ENCODE measurements at places on chromosomes 5 and 9.

DNA sequence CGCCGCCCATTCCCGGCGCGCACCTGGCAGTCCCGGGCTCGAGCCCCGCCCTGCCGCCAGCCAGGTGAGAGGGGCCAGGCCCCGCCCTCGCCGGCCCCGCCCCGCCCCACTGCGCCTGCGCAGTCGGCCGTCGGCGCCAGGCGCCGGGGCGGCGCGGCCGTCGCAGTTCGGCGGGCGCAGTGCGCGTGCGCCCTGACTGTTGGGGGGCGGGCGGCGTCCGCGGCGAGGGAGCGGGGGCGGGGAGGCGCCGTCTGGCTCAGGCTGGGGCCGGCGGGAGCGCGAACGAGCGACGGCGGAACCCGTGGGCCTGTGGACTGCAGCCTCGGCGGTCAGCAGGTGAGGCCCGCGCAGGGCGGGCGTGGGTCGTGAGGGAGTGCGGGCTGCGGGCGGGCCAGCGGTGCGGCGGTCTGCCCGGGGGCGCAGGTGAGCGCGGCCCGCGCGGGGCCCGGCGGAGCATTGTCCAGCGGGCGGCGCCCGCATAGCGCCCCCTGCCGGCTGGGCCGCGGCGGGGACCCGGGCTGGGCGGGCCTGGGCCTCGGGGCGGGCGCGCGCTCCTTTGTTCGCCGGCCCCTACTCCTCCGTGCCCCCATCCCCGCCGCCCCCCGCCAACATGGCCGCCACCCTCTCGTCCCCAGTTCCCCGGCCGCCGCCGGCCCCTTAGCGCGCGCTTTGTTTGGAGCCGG lies at the start of gene SPIN1:
TSS of gene SPIN1 (plus strand) at position 242 of the 683 bp plus-strand sequence. CDS start 38,096 bp downstream, outside the sequence.
- DNase-seq: no peak

GRCh38 chr9:134454476-134454857 lies 128.2 kb downstream of the RXRA start:
- no peak for DNase-seq

DNA sequence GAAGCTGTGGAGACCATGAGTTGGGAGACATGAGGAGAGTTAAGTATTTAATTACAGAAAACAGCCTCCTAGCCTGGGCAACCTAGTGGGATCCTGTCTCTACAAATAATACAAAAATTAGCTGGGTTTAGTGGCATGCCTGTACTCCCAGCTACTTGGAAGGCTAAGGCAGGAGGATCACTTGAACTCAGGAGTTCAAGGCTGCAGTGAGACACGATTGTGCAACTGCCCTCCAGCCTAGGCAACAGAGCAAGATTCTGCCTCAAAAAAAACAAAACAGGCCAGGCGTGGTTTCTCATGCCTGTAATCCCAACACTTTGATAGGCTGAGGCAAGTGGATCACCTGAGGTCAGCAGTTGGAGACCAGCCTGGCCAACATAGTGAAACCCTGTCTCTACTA lies 52.6 kb downstream of the AQP7 start:
- no peak for DNase-seq

DNA sequence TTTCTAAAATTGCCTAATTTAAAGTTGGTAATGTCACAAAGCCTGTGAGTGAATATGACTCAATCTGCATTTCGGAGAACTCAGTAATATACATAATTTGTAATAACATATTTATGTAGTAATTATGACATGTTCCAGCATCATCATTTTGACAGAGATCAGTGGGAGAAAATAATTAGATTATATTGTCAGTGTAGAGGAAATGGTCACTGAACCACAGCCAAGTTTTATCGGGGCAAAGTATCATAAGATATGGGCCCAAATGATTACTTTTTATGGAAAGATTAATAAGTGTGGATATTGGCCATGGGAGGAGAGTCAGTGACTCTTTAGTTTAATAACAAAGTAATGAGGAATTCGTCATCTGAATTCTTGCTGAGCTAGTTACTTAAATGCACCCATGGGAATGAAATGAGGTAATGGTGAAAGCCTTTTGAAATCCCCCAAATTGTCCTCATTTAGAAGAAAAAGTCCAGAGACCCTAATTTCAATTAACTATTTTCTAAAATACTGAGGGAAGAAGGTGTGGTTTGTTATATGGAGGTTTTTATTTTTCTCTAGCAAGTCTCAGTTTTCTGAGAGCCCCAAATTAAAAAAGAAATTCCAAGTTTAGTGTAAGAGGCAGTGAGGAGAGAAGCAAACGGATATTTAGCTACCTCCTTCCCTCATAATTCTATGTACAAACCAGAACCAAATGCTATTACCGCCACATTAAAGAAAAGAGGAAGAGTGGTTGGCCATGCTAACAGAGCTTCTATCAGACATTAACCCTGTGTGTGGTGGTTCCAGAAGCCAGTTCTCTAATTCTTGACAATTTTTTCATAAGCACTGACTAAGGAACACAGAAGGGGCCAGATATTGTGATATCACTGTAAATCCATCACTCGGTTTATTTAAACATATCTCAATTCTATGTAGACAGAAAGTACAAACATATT lies 37.7 kb upstream of the MRPS30 start:
- DNase-seq: no peak

DNA sequence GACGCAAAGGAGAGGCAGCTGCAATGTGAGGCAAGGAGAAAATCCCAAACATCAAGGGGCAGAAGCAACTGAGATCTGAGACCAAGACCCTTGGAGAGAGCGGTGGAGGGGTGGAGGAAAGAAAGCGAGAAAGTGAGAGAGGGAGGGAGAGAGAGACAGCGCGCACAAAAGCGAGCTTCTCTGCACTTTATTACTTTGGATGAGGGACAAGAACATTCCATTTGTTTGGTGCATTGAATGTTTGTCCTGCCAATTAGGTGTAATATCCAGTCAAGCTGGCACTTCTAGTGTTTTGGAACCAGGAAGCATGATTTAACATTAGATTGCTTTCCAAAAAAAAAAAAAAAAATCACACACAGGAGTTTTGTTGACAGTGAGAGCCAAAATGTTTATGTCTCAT lies 1.4 kb downstream of the CAST start:
- no peak for DNase-seq

- peak; percentile 14 for DNase-seq
Observed at GRCh38 chr5:8756498-8757084, 789.3 kb downstream of the SEMA5A start.

GRCh38 chr5:1111727-1112289 lies at the start of gene SLC12A7:
SLC12A7 (minus strand) TSS chr5:1112063; CDS start chr5:1111991, 72 bp downstream.
- DNase-seq: no peak

GRCh38 chr5:144203750-144204596 lies 33.3 kb downstream of the KCTD16 start:
- DNase-seq: no peak

DNA sequence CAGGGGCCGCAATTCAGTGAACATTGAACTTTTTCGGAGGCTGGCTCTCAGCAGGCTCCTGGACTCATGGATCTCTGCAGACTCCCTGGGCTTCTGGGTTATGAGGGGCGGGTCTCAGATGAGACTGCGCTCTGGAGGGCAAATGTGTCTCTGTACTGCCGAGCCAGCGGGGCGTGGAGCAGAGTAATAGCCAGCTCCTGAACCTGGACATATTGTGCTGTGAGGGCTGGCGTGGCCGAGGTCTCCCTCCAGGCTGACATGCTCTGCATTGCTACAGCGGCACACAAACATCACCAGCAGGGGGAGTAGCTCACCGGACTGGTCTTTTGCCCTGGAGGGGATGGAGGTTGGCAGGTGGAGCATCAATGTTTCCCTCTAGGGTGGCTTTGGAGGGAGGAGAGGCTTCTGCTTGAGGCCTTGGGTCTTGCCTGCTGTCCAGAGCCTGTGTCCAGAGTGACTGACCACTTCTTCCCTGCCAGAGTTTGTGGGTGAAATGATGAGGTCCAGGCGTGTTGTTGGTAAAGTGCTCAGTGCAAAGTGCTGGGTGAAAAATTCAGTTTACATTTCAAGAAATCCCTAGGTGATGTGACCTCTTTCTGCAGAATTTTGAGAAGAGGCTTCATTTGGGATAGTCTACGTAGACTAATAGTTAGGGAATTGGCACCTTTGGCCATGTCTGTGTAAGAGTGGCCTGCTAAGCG lies 10.9 kb upstream of the GADD45G start:
- DNase-seq: no peak

GRCh38 chr9:121550041-121550440 lies 50.4 kb upstream of the GGTA1 start:
- no peak for DNase-seq

GRCh38 chr5:177524941-177525655 lies 8.3 kb upstream of the DDX41 start:
- DNase-seq: no peak

DNA sequence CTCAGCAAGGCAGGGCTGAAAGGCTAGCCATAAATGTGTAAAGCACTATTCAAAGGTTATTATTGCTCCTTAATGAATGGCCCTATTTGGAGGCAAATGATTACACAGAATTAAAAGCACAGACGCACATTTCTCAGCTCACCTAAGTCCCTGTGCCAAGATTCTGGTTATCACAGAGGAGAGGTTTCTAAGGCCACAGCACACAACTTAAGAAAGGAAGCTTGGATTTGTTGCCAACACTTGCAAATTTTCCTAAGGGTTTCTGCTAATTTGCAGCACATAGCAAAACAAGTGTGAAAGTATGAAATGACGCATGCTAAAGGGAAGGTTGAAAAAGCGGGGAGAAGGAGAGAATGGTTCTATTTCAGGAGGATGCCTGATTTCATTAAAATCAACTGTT lies 834.1 kb upstream of the C9orf72 start:
- DNase-seq: no peak

DNA sequence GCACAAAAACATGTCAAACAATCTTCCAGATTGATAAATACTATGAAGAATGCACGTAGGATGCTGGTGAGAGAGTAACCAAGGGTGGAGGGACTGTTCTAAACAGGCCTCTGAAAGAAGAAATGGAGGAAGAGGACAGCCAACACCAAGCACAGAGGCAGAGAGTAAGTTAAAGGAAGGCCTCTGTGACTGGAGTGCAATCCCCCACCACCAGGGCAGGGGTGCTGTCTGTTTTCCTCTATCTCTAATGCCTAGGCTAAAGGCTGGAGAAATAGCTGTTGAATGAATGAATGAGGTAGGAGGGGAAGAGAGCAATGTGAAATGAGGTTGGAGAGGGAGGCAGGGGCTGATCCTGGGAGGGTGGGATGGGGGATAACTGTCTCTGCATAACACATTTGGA lies 88.9 kb downstream of the ANKRD55 start:
- DNase-seq: no peak

DNA sequence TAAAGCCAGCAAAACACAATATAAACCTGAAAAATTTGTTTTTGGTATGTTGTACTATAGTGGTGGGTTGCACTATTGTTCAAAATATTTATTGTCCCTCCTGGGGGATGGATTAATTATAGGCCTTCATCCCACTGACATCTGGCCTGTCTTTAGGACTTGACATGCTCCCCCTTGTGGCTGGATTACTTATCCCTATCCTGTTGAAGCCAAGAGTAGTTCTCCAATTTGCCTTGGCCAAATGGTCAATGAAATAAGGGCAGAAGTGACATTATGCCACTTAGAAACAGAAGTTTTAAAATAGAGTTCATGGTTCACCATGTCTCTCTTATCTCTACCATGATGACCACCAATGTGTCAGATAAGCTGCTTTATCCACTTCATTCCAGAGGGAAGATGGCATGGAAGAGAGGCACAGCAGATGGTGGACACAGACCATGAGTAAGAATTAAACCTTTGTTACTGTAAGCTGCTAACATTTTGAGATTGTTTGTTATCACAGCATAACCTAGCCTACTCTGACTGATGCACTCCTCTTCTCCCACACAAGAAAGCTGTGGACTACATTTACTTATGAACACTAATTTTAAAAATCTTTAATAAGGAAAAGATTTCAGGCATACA lies 29.2 kb upstream of the ARHGEF28 start:
- no peak for DNase-seq

- no peak for DNase-seq
Observed at GRCh38 chr5:135313946-135314345, 85.1 kb downstream of the MACROH2A1 start.

DNA sequence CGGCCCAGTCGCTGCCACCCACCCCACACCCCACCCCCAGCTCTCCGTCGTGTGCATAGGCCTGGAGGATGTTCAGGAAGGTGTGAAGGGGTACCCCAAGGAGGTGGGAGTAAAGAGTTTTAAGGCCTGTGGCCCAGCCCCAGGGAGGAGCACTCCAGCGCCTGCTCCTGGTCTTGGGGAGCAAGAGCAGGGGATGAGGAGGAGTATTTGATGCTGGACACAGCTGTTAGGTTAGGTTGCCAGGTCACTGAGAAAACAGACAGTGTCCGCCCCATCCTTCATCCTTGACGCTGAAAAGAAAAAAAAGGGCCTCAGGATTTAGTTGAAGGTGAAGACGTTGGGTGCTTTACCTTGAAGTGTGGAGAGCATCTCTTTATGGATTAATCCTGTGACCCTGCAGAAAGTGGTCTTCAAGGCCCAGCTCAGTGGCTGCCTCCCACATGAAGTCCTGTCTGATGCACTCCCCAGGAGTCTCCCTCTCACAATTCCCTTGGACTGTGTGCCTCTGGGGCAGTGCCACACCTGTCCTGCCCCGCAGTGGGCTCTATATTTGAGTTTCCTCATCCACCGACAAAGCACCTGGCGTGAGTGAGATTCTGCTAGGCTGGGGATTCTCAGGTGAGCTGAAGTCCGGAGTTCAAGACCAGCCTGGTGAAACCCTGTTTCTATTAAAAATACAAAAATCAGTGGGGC lies 101.8 kb downstream of the SPRY4 start:
- DNase-seq: no peak

GRCh38 chr9:617445-618085 lies 223.9 kb upstream of the DMRT1 start:
- no peak for DNase-seq

- DNase-seq: no peak
Observed at GRCh38 chr9:76720245-76720644, 44.0 kb upstream of the PCA3 start.

- DNase-seq: no peak
Observed at GRCh38 chr5:134982230-134982629, 14.5 kb downstream of the CATSPER3 start.

- DNase-seq: no peak
Observed at GRCh38 chr5:52861368-52861767, 73.7 kb downstream of the ITGA1 start.

GRCh38 chr9:97853056-97853843 lies at the start of gene FOXE1:
FOXE1 (plus strand) TSS chr9:97853226; CDS start chr9:97853915, 689 bp downstream.
- no peak for DNase-seq

- DNase-seq: no peak
Observed at GRCh38 chr5:95331358-95331757, 46.5 kb upstream of the MCTP1 start.

GRCh38 chr5:28344836-28345433 lies 1306.5 kb upstream of the CDH9 start:
- DNase-seq: no peak

- no peak for DNase-seq
Observed at GRCh38 chr9:130171226-130172148, 717 bp upstream of the NCS1 start.

DNA sequence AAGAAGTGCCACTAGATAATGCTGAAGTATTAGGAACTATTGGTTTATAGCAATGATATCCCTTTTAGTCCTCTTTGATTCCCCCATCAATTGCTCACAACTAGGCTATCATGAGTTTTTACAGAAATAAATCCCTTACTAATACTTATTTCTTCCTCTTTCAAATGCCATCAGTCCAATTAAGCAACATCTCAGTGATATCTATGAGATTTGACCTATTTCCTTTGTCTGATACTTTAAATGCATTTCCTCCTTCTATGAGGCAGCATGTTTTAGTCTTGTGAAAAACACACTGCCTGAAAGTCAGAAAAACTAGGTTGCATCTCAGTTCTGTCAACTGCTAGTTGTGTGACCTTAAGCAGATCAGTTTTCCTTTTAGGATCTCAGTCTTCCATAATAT lies 101.6 kb downstream of the FBXW11 start:
- no peak for DNase-seq
